ENCODE measurements at places on chromosomes 16 and 17.

DNA sequence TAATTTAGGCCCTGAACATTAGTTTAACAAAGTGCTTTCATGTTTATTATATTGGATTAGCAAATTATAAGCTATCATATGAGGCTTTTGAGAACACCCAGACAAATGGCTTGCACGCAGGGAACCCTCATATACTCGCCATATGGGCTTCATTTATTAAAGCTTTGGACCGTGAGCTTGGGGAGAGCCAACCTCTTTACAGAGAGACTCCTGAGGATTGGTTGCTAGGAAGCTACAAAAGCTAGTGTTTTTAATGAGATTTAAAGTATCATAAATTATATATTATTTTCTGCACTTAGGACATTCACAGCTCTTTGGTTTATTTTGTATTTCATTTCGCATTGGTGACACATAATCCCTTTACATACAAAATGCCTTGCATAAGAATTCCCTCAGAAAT, 193.8 kb upstream of the TOX3 start:
- no peak for DNase-seq

DNA sequence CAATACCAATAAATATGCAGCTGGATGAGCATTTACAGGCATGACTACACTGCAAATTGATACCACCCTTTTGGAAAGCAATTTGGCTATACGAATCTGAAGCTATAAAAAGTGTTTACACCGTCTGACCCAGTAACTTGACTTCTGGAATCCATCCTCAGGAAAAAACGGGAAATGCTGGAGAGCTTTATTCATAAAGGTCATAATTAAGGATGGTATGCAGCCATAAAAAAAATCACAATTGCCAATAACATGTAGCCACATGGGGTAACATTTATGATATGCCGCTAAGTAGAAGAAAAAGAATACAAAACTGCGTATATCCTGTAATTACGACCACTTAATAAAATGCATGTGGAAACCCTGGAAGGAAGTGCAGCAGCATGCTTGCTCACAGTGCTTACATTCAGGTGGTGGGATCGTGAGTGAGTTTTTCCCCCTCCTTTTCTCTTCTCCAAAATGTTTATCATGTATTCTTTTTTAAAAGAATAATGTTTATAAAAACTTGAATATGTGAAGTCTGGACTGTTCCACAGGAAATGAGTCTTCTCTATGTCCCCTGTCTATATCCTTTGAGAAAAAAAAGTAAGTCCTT, 34.2 kb downstream of the COPRS start:
- no peak for DNase-seq

DNA sequence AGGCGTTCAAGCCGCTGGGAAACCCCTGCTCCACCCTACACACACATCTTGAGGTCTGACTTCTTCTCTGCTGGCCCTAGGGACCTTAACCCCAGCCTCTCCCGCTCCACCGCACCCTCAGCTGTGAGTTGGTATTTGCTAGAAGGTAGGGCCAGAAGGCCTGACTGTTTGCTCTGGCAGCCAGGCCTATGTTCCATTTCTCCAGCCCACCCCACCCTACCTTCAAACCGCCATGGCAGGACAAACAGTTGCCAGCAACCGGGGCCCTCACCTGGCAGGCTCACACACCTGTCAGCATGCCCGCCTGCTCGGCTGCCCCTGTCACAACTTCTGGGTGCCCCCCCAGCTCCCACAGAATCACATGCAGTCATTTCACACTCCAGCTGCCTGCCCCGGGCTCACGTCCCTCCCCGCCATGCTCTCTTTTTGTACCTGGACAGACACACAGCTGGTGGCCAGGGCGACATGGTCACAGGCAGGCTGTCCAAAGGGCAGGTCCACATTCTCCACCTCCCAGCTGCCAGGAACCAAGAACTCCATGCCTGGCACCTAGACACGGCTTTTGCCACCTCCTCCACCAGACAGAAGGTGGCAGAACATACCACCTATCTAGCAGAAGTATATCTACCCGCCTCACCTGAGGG, 2.6 kb upstream of the ATP2A3 start:
- no peak for DNase-seq

- DNase-seq, result no peak
Measured at GRCh38 chr16:31000671-31001382, 9.6 kb downstream of the STX1B start.

DNA sequence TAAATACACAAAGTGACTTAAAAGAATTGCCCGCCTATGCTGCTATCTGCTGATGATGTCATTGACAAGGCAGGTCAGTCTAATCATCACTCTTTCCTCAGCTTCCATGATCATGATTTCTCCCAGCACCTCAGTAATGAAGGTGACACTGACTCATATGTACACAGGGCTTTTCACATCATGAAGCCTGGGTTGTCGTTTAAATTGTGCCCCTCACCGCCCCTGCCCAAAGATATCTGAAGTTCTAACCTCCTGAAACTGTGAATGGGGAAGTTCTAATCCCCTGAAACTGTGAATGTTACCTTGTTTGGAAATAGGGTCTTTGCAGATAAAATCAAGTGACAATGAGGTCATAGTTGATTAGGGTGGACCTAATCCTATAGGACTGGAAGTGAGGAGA, 17.4 kb upstream of the GPRC5C start:
- no peak for DNase-seq
